Fibroblast of skin of back (primary cell): ENCODE measurements at places on chromosomes 4 and X.

DNA sequence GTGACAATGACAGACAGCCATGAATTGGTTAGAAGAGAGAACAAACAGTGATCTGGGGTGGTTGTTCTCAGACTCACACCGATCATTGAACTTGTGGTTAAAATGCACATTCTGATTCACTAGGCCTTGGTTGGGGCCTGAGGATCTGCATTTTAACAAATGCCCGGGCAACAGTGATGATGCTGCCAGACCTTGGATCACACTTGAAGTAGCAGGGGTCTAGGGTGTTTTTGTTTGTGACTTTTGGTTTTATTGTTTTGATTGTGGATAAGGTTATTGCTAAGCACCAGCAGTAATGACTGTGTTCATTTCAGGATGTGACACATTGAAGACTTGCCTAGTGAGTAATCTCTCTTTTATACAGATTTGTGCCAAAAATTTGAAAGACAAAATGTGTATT, 36.5 kb downstream of the TXLNG start:
- peak; percentile 63 for DNase-seq

- DNase-seq = no peak
Observed at GRCh38 chrX:152845618-152846240, 14.9 kb downstream of the NSDHL start.

DNA sequence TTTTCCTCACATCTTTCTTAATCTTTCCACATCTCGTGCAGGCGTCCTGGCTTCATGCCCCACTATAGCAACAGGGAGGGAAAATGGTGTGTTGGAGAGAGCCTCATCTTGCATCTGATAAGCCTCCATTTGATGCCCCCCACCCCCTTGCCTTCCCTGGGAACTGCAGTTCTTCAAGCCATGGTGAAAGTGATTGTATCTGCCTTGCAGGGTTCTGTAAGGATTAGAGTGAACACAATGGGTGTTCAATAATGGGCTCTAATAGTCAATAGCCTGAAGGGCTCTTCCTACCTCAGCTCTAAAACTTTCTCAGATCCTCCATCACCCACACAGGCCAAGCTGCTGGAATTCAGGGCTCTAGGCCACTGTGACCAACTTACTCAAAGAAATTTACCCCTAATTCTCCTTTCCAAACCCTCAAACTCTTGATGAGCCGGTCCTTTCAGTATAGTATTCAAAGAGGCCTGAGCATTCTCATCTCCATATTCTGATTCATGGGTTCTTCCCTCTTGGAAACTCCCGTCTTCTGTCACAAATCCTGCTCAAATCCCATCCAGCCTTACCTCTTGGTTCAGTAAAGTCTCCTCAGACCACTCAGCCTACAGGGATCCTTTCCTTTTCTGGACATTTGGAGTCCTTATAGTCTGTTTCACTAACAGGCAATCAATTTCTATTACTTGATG, 128.3 kb upstream of the TRIM2 start:
- no peak for DNase-seq

GRCh38 chrX:109709129-109709631, 23.9 kb downstream of the ACSL4 start:
- peak; percentile 45 for DNase-seq
